ENCODE measurements at places on chromosomes 2 and 18.

GRCh38 chr2:218405746-218406208 lies 6.1 kb downstream of the CTDSP1 start:
- peak overlapping the region; percentile 39 for H3K27ac ChIP-seq
- DNase-seq = no peak
- H3K27me3 ChIP-seq = no peaks in the 10 kb centered on the region
- H3K4me1 ChIP-seq = peaks cover 27% of the 10 kb centered on the region
- H3K36me3 ChIP-seq = peaks cover 12% of the 10 kb centered on the region

DNA sequence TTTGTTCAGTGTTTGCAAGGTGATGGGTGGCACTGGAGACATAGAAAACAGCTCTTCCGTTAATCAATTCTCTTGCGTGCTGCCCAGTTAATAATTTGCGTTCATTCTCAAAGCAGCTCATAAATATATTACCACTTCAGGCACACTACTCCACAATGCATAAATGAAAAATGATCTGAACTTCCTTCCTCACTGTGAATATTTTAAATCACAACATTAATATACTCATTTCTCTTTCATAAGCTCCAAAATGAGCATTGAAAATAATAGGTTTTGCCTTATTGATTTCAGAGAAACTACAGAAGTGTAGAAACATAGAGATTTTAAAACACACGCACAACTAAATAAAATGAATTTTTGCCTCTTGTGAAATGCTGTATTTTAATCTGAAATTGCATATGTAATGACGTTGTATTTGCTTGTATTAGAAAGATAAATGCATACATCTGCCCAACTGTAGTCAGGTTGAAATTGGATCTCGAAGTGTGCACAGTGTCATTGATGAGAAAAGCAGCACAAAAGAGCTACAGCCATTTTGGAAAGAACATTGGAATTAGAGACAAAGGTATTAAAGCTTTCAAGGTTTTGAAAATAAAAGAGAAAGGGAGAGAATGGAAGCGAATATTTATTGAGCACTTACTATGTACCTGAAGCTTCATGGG lies 350.5 kb downstream of the LPIN1 start:
- no peaks in the 10 kb centered on the region for H3K27me3 ChIP-seq
- no peak for DNase-seq
- H3K27ac ChIP-seq = no peak overlapping the region
- no peaks in the 10 kb centered on the region for H3K36me3 ChIP-seq

- peaks cover 2% of the 10 kb centered on the region for H3K4me1 ChIP-seq
- no peak for DNase-seq
- H3K27me3 ChIP-seq = no peaks in the 10 kb centered on the region
- no peaks in the 10 kb centered on the region for H3K36me3 ChIP-seq
- H3K4me3 ChIP-seq = no peak overlapping the region
These were observed 45.0 kb downstream of the MTA3 start for GRCh38 chr2:42613281-42614064.

- no peaks in the 10 kb centered on the region for H3K27me3 ChIP-seq
- no peak for DNase-seq
- H3K4me3 ChIP-seq = no peak overlapping the region
- no peaks in the 10 kb centered on the region for H3K4me1 ChIP-seq
- H3K36me3 ChIP-seq = no peaks in the 10 kb centered on the region
These were observed 34.5 kb downstream of the EMILIN2 start for GRCh38 chr18:2881088-2881839.

DNA sequence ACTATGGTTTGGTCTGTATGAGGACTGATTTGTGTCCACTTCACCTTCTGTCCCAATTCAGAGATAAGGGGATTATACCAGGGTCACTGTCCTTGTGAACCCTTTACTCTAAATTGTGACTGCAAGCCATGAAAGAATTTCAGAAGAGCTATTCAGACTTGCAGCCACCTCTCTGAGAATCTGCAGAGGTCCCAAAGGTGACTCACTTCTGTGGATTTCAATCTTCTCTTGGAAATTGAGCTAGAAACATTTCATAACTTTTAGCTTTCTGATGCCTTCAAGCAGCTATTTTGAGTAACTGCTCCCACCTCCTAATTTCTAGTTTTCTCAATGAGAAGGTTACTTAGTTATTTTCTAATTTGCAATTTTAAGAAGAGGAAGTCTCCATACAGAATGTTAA lies 1242.4 kb upstream of the ACVR2A start:
- no peaks in the 10 kb centered on the region for H3K36me3 ChIP-seq
- H3K4me3 ChIP-seq = no peak overlapping the region
- no peak for DNase-seq

All from keratinocyte (primary cell).